GOT3 (cell line): ENCODE measurements at places on chromosomes 6 and 20.
A peak's percentile ranks its signal among the peaks of the same experiment; 100 is the strongest.

DNA sequence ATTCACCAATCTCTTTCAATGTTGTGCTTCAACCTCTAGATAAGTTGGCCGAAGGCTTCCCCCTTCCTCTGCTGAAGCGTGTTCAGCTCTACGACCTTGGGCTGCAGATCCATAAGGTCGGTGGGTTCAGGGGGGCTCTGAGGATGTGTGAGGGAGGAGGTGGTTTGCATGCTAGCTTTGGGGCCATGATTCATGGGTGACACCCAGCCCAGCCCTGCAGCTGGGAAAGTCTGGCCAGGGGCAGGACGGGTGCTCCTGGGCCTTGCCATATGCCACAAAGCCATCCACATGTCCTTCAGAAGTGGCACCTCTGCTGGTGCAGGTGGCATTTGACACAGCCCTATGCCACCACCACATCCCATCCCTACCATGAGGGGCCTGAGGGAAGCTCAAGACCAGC lies 27.6 kb downstream of the LBP start:
- no peak for DNase-seq

- DNase-seq: no peak
Measured at GRCh38 chr6:52385074-52385473, 23.1 kb downstream of the PAQR8 start.

- DNase-seq: no peak
Measured at GRCh38 chr20:48716086-48716485, 111.7 kb downstream of the PREX1 start.

DNA sequence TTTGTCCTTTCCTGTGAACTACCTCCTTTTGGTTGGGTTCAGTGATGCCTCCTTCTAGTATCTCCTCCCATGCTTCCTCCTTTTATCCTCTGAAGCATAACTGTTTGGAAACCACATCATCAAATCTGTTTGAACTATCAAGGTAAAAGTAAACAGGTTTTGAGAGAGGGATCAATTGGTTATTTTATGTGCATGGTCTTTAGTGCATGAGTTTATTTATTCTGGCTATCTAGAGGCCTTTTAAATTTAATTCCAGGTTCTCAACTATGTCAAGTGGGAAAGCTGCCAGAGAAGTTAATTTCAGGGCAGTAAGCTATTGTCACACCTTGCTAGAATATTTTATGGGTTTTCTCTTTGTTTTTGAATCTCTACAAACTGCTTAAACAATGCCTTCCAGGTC lies 54.1 kb downstream of the WASF1 start:
- DNase-seq: no peak

- no peak for DNase-seq
Measured at GRCh38 chr6:96171112-96171511, 155.3 kb downstream of the FUT9 start.

GRCh38 chr20:1702328-1702727 lies 44.7 kb upstream of the SIRPG start:
- no peak for DNase-seq

DNA sequence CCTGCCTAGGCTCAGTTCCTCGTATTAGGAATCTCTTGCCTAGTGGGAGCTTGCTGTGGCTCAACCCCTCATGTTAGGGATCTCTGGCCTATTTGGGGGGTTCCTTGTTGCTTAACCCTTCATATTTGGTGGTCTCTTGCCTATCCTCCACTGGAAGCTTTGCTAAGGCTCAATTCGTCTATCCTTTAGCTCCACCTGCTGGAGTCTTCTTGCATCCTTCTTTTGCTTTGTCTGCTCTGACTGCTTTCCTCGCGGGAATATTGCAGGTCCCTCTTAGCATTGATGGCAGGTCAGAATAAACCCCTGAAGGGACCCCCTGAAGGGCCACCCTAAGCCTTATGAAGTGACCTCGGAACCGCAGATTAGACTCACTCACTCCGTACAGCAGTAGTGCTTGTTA lies 203.0 kb upstream of the TBX18 start:
- DNase-seq: no peak

DNA sequence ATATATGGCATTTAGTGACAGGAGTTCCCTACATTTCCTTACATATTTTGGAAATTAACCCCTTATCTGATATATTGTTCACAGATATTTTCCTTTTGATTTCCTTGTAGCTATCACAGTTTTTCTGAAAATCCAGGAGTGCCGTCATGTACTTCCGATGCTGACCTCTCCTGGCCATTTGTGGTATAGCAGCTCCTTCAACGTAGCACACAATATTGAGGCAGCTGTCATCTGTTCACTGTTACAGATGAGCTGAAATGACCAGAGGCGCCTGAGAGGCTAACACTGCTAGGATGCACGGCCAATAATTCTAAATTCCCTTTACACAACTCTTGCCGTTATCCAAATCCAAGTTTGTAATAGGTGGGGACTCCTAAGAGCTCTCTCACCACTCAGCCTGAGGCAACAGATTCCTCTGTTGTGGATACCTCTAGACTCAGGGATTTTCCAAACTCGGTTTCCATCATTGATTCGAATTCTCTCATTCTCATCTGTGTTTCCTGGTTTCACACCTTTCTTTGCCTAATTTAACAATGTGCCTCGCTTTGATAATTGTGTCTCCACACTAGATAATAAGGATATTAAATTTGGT lies 53.0 kb downstream of the MMUT start:
- DNase-seq: peak; percentile 44

DNA sequence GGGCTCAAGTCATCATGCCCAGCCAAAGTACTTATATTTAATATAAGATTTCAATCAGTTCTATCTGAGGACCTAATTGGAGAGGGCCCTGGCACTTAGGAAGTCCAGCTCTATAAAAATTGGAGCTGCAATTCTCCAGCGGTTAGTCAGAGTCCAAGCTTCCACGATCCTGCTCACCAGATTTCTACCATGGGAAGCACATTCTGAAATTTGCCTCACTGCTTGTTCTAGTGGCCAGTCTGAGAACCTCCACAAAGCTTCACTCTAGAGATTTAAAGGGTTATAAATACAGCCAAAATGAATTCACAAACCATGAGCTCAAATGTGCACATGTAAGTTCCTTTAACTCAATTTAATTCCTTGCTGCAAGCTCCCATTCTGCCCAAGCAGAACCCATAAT lies 33.5 kb downstream of the PNLDC1 start:
- DNase-seq: no peak

- DNase-seq: no peak
Measured at GRCh38 chr6:115592025-115592424, 468.7 kb downstream of the FRK start.

GRCh38 chr6:159151266-159151855 lies 17.8 kb upstream of the FNDC1 start:
- DNase-seq: no peak

- no peak for DNase-seq
Measured at GRCh38 chr6:159931846-159932245, 37.0 kb upstream of the IGF2R start.

GRCh38 chr6:43723737-43724295 lies 36.2 kb upstream of the MRPS18A start:
- no peak for DNase-seq
